ENCODE measurements at places on chromosomes 12 and 14.

- DNase-seq = no peak
Measured at GRCh38 chr14:105196265-105196960, 15.3 kb upstream of the NUDT14 start.

DNA sequence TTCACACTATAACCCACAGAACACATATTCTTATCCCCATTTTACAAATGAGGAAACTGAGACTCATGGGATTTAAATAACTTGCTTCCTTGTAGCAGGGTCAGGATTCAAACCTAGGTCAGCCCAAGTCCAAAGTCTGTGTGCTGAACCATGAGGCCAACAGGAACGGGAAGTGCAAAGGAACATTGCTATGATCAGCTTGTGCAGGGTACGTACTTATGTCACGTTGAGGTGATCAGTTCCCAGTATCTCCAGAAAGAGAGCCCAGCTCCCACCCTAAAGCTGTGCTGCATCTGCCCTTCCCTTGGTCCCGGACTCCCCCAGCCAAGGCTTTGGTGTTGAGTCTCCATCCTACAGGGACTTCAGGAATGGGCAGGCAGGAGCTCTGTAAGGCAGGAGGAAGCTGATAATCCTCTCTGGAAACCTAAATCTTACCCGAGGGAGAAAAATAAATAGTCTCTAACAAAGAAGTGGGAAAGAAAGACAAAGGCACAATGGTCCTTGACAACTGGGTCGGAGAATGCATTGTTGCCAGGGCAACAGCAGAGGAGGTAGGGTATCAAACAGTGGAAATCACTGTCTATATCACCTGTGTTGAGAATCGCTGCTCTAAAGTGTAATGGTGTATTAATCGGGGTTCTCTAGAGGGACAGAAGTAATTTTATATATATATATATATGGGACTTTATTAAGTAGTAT is 82.5 kb upstream of the FICD start:
- no peak for DNase-seq

GRCh38 chr14:60079723-60080122 is 12.0 kb upstream of the PCNX4 start:
- DNase-seq = no peak

GRCh38 chr12:55034218-55034617 is 14.4 kb downstream of the NEUROD4 start:
- no peak for DNase-seq

GRCh38 chr12:122486805-122487426 is 13.8 kb downstream of the ZCCHC8 start:
- DNase-seq = no peak

GRCh38 chr12:4933411-4933810 is 23.7 kb downstream of the KCNA1 start:
- no peak for DNase-seq

DNA sequence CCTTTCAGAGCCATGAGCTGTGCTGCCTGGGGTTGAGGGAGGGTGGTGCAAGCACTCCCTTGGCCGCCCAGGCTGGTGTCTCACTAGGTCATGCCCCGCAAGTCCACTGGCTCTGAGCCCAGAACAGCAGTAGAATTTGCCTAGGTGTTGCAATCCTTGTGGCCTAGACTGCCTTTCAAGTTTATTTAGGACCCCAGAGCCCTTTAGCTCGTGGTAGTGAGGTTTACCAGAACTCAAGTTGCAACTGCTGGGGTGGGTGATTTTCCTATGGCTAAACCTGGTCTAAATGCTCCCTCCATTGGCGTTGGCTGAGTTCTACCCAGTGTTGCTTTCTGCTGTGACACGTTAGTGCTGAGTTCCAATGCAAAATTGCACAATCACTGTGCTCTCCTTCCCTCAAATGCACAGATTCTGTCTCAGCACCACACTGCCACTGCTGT is 287.2 kb downstream of the BCAT1 start:
- DNase-seq = peak; percentile 91

DNA sequence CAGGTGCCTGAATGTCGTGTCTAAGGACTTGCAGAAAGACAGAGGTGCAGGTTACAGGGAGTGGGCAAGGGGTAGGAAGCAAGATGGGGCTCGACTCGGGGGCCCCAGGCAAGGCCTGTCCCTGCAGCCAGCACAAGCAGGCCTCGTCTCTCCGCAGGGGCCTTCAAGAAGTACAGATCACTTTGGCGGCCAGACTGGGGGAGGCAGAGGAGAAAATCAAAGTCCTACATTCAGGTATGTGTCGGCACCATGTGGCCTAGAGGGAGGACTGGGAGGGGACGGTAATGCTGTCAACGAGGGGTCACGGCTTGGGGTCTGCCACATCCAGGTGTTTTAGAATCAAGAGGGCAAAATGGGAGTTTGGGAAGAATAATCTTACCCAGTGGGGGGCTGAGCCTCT is 73.7 kb downstream of the PHETA1 start:
- DNase-seq = no peak

DNA sequence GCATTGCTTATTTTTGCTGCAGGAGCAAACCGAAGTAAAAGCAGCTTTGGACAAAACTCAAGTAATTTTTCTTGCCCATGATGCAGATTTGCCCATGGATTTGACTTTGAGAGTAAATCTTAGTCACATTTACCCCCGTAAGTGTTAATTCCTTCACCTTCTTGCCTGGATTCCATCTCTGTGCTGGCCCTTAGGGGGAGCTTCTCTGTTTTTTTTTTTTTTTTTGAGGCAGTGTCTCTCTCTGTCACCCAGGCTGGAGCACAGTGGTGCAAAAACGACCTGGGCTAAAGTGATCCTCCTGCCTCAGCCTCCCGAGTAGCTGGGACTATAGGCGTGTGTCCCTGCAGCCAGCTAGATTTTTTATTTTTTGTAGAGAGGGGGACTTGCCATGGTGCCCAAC is 210.2 kb downstream of the FUT8 start:
- DNase-seq = no peak

DNA sequence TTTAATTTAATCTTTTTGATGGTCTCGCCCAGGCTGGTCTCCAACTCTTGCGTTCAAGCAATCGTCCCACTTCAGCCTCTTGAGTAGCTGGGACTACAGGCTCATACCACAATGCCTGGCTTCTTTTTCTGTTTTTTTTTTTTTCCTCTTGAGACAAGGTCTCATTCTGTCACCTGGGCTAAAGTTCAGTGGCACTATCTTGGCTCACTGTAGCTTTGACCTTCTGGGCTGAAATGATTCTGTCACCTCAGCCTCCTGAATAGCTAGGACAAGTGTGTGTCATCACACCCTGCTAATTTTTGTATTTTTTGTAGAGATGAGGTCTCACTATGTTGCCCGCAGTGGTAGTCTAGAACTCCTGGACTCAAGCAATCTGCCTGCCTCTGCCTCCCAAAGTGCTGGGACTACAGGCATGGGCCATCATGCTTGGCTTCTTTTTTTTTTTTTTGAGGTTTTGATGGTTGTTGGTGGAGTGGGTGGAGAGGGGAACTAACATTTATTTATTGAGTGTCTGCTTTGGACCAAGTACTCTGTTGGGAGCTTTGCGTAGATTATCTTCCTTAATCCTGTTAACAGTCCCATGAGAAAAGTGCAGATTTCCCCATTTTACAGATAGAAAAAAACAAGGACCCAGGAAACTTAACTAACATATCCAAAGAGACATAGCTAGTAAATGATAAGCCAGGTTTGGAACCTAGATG is 102.0 kb downstream of the DIP2B start:
- no peak for DNase-seq

GRCh38 chr12:109387425-109388166 is 39.9 kb downstream of the MYO1H start:
- peak; percentile 39 for DNase-seq

GRCh38 chr14:74906925-74907521 is 16.0 kb downstream of the RPS6KL1 start:
- DNase-seq = no peak

DNA sequence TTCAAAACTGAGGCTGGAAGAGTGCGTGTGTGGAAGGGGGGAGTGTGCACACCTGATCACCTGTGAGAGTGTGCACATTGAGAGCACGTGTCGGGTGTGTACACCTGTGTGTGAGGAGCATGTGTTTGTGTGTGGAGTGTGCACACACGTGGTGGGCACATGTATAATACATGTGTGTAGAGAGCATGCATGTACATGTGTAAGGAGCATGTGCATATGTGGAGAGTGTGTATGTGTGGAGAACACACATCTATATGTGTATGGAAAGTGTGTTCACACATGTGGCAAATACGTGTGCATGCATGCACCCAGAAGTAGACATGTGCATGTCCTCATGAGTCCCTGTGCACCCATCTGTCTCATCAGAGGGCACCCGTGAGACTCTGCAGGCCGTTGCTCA is 63.1 kb upstream of the GPR68 start:
- no peak for DNase-seq

- no peak for DNase-seq
Measured at GRCh38 chr14:73998726-73999125, 20.4 kb downstream of the ENTPD5 start.

DNA sequence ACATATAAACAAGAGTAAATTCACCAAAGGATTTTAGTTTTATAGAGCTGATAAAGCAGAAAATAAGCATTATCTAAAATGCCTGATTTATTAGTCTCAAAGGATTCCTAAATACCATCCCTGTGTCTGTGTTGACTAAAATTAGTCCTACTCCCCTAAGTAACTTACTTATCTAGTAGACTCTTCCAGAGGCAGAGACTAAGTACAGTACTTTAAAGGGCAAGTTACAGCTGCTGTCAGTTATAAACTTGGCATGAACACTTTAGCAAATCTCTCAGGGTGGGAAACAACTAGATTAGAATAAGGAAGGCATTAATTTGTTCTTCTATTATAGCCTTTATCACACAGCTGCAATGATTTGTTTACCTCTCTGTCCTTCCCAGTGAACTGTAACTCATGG is 46.0 kb downstream of the ATP2B1 start:
- DNase-seq = no peak

- no peak for DNase-seq
Measured at GRCh38 chr14:89952576-89952975, 2.0 kb downstream of the EFCAB11 start.

DNA sequence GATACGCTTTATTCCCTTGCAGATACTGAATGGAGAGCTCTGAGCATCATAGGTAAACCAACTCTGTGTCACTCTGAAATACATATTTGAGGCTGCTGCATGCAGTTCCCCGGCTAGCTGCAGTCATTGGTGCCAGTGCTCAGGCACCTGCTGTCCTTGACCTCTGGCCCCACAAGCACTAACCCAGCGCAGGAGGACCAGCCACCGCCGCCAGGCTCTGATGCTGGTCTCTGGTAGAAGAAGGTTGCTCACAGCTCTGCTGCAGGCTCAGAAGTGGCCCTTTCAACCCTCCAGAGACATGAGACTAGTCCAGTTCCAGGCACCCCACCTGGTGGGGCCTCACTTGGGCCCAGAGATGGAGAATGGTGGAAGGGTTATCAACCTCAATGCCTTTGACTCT is 34.5 kb upstream of the PTPRB start:
- no peak for DNase-seq

GRCh38 chr12:131287938-131288764 is 334.4 kb downstream of the ADGRD1 start:
- no peak for DNase-seq

GRCh38 chr14:104576232-104576969 is 3.2 kb upstream of the C14orf180 start:
- peak; percentile 4 for DNase-seq

- DNase-seq = peak; percentile 31
Measured at GRCh38 chr12:16189849-16190248, 87.6 kb downstream of the SLC15A5 start.

DNA sequence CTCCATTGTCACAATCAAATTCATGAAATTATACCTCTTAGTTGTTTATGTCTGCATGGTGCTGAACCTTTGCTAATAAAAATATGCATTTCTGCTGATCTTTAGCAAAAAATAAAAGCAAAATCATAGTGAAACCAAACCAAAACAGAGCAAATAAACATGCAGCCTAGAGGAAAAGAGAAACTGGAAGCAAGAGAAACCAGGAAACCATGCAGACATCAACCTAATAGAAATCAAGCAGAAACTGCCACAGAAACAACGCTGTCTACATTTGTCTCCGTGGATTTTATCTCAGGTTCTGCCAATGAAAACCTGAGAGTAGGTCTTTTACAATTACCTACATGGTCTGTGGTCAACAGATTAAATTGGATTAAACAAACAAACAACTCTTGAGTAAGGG is 173.7 kb downstream of the SYT10 start:
- DNase-seq = peak; percentile 5

DNA sequence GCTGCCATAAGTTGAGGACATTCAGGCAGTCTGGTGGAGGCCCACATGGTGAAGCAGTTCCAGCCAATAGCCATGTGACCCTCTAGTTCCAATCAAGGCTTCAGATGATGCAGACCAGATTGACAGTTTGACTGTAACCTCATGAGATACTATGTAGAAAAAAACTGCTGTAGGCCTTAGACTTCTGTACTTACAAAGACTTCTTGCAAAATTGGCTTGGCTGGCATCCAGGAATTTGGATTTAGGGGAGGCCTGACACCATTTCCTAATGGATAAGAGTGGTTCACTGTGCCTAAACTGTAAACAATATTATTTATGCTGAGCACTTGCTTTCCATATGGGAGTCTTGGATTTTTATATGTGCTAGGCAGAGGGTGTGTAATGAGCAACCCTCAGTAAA is 76.4 kb downstream of the RGS6 start:
- DNase-seq = no peak

Measured in M059J (cell line).